ENCODE measurements at places on chromosomes 1 and 21.

- no peak for DNase-seq
These were observed 439.3 kb downstream of the NPHP4 start for GRCh38 chr1:5552787-5553484.

GRCh38 chr21:25568246-25568645, 39.0 kb downstream of the MRPL39 start:
- DNase-seq: no peak

GRCh38 chr1:3483801-3484444, 29.5 kb downstream of the ARHGEF16 start:
- peak; percentile 29 for DNase-seq

GRCh38 chr1:181423301-181423918, 59.9 kb upstream of the CACNA1E start:
- DNase-seq: no peak

DNA sequence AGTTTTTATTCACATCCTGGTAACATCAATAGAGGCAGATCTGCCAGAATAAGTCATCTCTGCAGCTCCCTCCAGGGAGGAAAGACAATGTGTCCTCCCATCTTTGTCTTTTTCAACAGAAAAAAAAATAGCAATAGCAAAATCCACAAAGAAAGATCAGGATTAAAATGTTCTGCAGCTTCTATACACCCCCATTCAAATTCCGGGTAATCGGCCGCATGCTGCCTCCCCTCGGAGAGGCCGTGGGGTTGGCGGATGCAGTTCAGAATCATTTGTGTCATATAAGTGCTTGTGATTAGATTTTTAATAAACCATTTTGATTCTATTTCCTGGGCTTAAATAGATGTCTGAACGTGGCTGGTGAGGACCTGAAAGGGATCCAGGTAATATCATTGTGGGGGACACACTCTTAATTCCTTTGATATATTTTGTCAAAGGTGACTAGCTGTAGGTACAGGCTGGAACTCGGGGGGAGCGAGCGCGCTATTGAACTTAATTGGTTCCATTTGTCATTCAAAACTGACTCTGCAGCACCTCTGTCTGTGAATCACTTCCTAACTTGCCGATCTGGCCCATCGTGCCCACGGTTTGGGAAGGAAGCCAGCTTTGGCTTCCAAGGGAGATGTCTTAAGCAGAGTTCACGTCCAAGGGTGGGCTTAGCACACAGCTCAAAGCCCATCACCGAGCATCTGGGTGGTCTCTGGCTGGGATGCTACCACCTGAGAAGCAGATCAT, 85.6 kb upstream of the ARHGEF16 start:
- DNase-seq: no peak

DNA sequence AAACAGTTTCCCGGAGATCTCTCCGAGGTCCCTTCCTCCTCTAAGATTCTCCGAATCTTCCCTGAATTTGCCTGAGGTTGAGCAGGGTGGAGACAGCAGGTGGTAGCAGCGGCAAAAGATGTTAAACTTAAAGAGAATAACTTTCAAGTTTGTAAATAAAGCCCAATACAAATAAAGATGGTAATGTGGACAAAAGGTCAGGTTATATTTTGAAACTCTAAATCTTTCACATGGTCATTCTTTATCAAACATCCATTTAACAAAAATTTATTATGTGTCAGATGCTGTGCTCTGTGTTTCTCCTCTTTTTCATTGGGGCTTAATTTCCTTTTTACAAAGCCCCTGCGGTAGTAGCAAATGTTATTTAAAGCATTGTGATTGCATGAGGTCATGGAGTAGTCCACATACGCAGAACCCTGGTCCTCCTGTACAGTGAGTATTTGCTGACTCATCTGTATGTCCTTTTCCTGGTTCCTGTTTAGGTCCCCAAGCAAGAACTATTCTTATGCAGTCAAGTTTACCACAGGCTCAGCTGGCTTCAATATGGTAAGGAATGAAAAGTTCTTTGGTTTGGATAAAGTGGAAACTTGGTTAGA, 119.2 kb downstream of the ITSN1 start:
- DNase-seq: no peak

- no peak for DNase-seq
These were observed 24.1 kb upstream of the A3GALT2 start for GRCh38 chr1:33344896-33345560.

DNA sequence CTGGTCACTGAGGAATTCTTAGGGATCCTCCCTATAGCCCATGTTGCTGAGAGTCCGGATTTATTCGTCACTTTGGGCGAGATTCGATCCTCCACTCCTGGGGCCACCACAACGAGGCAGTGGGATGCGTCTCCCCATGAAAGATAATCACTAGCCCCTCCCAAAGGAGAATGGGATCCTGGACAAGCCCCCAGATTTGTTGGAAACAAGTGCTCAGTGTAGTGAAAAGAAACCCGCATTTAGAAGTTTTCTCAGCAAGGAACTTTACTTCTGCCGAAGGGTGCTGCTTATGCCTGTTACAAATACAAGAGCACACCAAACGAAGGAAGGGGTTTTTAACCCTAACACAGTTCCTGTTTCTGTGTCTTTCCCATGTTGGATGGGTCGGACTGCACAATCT, 83.3 kb downstream of the ZFYVE9 start:
- DNase-seq: no peak

DNA sequence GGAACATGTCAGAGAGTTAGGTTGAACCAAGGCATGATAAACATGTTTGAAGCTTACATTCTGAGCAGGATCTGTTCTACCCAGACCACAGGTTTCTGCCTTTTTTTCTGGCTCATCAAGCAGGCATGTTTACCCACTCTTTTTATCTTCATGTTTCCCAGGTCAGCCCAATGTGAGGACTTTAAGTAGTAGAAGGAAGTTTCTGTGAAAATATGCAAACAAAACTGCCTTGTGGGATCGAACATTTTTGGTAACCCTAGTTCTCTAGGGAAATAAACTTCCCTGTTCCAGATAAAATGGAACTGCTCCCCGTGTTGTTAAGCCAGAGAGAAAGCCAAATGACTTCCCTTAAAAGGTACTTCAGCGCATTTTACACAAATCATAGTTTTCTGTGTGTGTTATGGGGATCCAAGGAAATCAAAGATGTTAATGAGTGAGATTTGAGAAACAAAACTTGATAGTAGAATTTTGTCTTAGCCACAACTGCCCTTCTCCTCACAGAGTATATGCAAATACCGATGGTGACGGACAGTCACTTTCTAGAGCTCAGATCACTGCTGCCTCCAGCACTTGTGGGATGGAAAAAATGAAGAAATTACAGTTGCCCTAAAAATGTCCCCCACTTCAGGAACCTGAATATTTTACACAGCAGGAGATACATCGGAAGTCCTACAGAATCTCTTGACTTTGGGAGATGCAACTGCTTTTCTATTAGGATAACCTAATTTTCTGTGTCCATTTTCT, 765 bp upstream of the HIPK1 start:
- no peak for DNase-seq

DNA sequence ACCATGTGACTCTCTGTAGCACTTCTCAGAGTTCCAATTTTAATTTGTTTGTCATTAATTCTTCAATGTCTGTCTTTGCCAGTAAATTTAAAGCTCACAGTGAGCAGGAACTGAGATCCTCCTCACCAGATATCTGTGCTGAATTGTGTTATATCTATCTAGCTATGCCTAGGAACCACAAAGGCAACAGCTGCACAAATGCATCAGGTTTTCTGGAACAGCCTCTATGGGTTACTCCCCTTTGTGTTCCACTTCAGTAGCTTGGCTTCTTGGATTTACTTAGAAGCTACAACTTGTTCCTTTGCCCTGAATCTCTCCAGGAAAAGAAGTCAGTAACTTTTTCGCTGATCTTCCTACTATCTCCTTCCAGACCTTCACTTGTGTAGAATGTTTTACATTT, 1237.8 kb upstream of the ADGRL4 start:
- DNase-seq: no peak

DNA sequence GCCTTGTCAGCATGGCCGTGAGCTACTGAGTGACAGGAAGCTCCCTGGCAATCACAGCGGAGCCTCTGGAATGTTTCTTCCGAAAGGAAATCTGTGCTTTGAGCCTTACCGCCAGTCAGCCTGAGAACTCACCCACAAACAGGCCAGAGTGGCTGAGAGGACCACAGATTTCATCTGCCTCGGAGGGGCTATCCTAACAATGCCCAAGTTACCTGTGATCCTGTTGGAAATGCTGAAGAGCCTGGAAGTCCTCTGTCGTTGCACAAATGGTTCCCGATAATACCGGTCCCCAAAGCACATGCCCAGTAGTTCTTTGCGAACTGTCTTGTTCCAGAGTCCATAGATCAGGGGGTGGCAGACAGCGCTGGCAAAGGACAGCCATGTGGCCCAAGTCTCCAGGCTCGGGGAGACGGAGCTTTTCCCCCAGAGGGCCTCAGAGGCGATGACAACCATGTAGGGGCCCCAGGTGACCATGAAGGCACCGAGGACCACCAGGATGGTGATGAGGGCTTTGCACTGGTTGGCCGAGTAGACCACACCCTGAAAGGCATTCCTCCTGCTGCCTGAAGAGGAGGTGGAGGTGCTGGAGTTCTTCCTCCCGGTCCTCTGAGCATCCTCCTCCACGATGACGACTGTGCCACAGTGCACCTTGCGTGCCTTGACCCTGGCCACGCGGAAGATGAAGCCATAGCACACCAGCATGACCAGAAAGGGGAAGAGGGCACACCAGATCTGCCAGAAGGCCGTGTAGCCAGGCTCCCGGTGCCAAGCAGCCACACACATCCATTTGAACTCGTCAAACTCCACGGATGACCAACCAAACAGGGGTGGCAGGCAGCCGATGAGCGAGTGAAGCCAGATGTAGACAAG, 40.2 kb downstream of the GPR161 start:
- no peak for DNase-seq

DNA sequence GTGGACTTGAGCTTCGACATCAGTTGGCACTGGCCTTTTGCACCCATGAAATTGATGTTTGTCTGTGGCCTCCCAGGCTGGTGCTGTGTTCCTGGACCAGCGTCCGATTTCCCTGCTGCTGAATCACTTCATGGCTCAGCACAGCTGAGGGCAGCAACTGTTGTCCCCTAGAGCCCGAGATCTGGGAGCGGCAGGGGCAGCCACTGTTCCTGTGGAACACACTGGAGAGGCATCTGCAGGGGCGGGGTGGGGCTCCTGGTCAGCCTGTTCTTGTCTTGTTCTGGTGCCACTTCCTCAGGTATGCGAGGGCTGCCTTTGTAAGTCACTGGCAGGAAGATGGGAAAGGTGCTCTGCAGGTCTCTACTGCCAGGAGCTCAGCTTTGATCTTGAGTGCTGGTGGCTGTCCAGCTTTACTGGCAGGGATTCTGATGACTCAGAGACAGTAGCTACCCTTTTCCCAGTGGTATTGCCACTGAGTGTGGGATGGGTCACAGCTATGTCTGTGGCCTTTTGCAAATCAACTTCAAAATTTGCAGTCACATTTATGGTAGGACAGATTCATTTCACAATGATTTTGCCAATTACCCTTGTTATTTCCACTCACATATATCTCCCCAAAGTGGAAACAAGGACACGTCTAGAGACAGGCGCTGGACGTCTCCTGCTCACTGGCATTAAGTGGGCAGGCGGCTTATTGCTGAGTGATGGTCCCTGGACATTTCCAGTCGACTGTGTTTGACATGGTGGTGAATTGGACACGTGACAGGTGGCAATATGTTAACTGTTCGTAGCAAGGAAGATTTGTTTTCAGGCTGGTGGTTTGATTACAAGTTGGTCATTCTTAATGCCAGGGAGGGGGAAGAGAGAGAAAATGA, 15.3 kb downstream of the AGPAT3 start:
- no peak for DNase-seq

DNA sequence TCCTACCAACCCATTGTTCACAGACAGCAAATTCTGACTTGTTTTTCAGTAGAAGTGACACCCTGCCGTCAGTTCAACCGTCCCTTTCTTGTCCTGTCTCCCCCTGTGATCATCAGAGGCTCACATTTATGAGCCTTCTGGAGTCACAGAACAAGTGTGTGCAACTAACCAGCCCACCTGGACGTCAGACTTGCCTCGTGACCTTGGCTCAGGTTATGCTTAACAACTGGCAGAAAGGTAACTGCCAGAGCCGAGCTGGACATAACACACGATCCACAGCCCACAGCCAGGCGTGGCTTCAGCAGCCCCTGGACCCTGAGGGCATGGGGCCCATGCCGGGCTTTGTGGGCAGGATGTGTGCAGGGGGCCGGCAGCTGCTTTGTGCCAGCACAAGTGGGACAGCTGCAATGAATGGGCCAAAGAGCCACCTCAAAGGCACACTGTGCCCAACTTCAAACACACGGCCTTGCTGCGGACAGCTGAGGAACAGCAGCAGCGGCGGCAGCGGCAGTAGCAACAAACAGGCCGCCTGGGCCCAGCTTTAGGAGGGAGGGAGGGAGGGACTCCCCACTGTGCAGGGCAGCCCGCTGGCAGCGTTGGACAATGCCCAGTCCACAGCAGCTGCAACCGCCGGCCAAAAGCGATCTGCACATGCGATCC, 103.9 kb downstream of the ZBTB18 start:
- no peak for DNase-seq

DNA sequence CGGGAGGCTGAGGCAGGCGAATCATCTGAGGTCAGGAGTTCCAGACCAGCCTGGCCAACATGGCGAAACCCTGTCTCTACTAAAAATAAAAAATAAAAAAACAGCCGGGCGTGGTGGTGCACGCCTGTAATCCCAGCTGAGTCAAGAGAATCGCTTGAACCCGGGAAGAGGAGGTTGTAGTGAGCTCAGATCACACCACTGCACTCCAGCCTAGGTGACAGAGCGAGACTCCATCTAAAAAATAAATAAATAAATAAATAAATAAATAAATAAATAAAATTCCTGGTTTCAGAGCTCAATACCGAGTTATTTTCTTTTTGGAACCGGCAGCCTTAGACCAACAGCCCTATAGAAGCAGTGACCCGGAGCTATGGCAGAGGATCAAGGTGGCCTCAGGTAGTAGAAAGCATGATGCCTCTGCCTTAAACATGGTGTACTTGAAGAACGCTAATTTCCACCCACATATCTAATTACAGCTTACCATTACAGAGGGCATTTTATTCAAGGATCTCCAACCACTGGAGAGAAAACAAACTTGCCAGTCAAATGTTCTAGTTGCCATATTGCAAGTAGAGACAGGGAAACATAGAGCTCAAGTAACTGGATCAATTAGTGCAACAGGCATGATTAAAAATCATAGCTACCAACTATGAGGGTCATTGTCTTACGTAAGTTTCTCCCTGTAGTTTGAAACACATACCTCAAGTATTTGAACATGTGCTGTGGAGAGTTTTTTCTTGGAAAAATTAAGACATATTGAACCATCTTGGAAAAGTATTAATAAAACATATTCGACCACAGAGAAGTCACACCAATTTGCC, 2.0 kb upstream of the ENAH start:
- DNase-seq: no peak

- peak; percentile 15 for DNase-seq
These were observed 167.7 kb upstream of the CSF3R start for GRCh38 chr1:36650200-36651065.

GRCh38 chr1:187051618-187052232, 223.0 kb downstream of the PLA2G4A start:
- DNase-seq: no peak

GRCh38 chr21:45447821-45448220, 42.9 kb downstream of the COL18A1 start:
- DNase-seq: no peak

All from GM18507 (cell line).